NCI-H226 (cell line): ENCODE measurements at places on chromosomes 4 and X.
A peak's percentile ranks its signal among the peaks of the same experiment; 100 is the strongest.

DNA sequence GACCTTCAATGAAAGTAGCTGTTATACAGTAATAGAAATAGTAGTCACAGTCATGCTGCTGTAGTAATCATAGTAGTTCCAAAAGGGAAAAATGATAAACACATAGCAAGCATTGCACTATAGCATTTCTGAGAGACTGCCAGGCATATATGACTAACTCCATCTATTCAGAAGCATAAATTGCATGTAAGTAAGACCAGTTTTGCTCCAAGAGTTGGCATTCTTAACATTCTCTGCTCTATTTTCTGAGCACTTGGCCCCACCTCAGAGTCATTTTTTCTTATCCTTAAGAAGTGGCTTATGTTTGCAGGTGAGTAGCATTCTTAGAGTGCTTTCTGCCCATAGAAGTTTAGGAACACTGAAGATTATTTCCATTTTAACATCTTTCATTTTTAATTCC is 490.3 kb upstream of the TECRL start:
- no peak for DNase-seq

DNA sequence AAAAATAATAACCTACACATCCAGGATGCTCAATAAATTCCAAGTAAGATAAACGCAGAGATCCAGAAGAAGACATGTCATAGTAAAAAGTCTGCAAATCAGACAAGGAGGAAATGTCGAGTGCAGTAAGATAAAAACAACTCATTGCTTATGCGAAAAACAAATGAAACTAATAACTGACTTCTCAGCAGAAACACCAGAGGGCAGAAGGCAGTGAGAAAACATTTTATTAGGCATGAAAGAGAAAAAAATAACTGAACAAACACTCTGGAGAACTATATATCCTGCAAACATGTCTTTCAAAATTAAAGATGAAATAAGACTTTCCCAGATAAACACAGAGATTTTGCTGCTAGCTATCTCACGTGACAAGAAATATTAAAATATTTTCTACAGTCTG is 201.3 kb upstream of the CTSO start:
- DNase-seq, result no peak

GRCh38 chrX:2416851-2417604 is 83.7 kb downstream of the DHRSX start:
- DNase-seq, result no peak

DNA sequence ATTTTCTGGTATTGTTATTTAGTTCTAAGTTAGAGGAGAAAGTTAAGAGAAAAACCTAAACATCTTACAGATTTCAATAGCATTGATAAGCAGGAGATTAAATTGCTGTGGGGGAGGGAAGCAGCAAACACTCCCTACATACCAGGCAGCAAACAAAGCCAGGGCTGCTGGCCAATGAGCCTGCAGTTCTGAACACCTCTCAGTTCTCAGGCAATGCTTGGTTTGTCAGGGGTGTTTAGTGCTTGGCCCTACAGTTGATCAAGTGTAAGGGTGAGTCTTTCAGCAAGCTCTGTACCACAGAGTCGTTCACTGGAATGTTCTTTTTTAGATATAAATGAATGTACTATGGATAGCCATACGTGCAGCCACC is 38.6 kb downstream of the EGFL6 start:
- DNase-seq, result no peak

- no peak for DNase-seq
Observed at GRCh38 chr4:87058356-87059073, 123.7 kb downstream of the AFF1 start.

GRCh38 chrX:2799369-2799768 is 29.4 kb upstream of the GYG2 start:
- no peak for DNase-seq

GRCh38 chr4:176778063-176778462 is 14.7 kb downstream of the VEGFC start:
- DNase-seq, result peak; percentile 15
